ENCODE measurements at places on chromosomes 1 and 21.

DNA sequence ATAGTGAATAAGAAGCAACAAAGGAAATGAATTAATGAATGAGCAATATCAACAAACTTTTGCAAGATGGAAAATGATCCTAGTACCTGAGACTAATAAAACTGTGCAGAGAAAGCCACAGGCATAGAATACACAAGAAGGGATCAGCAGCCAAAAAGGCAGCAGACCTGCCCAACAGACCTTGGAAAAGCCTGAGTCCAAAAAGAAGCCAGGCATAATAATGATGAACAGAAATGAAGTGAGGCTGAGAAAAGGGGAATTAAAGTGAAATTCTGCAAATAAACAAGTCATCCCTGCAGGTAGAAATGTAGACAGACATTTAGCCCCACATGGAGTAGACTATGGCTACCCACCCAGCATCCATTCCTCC is 10.3 kb upstream of the PHTF1 start:
- no peak for DNase-seq

DNA sequence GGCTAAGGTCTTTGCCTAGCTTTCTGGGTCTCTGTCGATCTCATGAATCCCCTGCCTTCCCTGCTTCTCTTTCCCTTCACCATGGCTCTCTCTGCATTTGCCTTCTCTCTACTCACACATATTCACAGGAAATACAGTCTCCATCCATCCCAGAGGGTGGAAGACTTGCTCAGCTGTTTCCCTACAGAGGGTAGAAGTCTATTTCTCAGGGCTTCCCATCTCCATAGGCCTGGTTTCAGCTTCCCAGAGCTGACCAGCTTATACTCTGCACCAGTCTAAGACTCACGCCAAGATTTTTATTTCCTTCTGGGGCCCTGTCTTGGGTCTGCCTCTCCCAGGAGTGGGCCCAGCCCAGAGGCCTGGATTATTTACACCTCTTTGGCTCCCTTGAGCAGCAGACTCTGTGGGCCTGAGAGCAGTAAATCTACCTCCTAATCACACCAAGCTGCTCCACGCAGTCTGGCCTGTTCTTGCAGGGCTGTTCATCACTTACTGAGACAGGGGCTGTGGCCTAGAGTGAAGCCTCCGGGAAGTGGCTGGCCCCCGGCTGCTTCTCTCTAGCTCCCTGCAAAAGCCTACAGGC is 102.5 kb downstream of the PLXNA2 start:
- DNase-seq, result no peak

- DNase-seq, result no peak
Observed at GRCh38 chr1:18927082-18927653, 24.8 kb upstream of the ALDH4A1 start.

DNA sequence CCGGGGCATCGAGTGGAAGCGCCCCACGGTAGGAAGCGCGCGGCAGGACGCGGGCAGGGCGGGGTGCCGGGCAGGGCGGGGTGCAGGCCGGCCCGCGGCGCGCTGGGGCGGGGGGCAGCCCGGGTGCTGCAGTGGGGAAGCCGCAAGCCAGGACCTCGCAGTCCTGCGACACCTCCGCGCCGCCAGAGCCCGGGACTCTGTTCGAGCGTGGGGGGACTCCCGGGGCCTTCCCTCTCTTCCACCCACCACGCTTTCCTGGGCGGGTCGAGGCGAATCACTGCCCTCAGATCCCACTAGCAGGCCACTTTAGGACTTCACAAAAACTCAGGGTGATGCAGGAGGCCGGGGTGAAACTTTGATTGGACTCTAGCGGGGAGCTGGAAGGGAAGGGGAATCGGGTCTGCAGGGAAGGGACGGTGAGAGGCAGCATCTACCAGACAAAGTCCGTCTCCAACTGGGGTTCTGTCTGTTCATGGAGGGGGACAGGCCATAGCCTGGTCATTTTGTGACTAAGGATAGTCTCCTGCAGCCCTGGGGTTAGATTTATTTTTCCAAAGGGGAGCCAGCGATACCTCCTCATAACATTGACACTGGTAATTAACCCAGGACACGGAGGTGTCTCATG is 623 bp downstream of the CAPN2 start:
- no peak for DNase-seq

GRCh38 chr1:219790834-219791615 is 137.3 kb downstream of the SLC30A10 start:
- no peak for DNase-seq

DNA sequence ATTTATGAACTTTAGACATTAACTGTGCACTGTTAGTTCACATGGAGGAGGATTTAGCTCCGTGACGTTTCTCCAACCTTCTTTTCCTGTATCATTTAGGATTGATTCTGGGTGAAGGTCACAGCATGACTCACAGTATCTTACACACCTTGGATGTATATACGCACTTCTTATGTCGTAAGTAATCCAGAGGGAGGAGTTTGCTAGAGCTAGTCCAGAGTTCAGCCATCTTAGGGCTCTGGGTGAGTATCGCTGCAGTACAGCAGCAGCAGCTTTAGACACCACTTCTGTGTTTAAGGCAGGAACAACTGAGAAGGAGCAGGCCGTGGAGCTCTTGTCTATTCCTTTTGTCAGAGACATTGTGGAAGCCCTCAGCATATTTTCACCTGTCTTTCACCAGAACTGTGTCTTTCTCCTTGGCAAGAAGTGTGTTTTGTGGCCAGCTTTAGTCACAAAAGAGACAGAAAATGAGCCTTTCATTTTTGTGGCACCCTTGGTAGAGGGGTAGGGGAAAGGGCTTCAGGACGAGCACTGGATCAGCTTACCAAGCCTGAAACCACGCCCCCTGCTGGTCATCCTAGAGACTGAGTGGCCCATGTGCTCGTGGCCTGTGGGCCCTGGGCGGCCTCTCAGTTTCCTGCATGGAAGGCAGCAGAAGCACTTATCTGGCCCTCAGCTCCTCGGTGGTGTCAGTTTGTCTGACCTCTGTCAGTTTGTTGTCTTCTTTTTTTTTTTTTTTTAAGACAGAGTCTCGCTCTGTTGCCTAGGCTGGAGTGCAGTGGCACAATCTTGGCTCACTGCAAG is 64.0 kb downstream of the ADARB1 start:
- DNase-seq, result no peak

DNA sequence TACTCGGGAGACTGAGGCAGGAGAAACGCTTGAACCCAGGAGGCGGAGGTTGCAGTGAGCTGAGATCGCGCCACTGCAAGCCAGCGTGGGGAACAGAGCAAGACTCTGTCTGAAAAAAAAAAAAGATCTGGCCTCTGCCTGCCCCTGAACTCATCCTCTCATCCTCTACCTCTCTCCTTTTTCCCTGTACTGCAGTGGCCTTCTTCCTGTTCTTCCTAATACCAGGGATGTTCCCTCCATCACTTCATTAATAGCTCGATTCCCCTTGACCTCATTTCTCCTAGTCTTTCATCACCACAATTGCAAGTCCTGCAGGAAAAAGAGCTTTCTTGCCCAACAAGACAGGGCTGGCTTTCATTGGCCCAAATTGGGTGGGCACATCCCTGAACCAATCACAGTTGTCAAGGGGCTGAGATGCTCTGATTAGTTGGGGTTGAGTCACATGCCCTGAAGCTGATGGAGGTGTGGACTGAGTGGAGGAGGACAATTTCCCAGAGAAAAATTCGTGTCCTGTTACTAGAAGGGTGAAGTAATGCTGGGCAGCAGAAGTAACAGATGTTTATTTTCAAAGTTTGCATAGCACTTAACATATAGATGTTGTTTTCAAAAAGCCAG is 86.8 kb upstream of the PUM1 start:
- DNase-seq, result peak; percentile 84

DNA sequence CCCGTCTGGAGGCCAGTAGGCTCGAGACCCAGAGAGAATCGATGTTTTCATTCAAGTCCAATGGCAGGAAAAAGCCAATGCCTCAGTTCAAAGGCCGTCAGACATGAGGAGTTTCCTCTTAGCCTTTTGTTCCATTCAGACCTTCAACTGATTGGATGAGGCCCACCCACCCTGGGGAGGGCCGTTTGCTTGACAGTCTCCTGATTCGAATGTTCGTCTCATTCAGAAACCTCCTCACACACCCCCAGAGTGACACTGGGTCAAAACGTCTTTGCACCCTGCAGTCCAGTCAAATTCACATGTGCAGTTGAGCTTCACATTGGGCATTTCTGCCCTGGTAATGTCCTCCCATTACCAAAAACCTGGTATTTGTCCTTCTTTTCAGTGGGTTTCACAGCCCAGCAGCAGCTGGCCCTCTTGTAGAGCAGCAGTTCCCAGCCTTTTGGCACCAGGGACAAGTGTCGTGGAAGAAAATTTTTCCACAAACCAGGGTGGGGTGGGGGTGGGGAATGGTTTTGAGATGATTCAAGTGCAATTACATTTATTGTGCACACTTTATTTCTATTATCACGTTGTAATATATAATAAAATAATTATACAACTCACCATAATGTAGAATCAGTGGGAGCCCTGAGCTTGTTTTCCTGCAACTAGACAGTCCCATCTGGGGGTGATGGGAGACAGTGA is 40.1 kb downstream of the RSPH1 start:
- no peak for DNase-seq

GRCh38 chr21:27112186-27112585 is 145.3 kb upstream of the ADAMTS5 start:
- DNase-seq, result no peak

- no peak for DNase-seq
Observed at GRCh38 chr1:237041795-237042525, at the start of gene RYR2. Gene RYR2, plus strand, starts transcription at chr1:237042184. Its CDS starts 338 bp downstream, at chr1:237042522.

- DNase-seq, result no peak
Observed at GRCh38 chr1:148160048-148160342, 7.9 kb upstream of the NBPF11 start.

GRCh38 chr1:108059945-108060344 is 95.0 kb upstream of the VAV3 start:
- no peak for DNase-seq

- no peak for DNase-seq
Observed at GRCh38 chr1:198054510-198054909, 102.3 kb upstream of the NEK7 start.

GRCh38 chr1:178371933-178372388 is 124.8 kb downstream of the CLEC20A start:
- DNase-seq, result no peak

DNA sequence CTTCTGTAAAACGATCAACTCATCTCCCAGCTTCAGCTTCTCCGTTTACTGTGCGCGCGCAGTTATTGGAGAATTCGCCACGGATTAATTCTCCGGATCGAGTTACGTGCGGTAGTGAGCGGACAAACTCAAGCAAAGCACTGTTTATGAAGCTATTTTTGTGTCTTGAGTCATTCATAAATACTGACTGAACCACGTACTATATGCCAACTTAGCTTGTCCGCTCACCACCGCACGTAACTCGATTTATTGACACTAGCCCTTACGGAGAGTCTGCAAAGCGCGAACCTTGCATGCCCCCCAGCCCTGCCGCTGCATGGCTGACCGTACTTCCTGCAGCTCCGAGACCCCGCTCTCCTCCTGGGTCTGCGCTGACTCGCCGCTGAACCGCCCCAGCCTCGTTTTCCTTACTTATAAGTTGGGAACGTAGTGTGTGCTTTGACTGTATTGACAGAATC is 773 bp downstream of the CHD1L start:
- peak; percentile 64 for DNase-seq

GRCh38 chr1:151916726-151917370 is 7.5 kb upstream of the THEM4 start:
- DNase-seq, result no peak

DNA sequence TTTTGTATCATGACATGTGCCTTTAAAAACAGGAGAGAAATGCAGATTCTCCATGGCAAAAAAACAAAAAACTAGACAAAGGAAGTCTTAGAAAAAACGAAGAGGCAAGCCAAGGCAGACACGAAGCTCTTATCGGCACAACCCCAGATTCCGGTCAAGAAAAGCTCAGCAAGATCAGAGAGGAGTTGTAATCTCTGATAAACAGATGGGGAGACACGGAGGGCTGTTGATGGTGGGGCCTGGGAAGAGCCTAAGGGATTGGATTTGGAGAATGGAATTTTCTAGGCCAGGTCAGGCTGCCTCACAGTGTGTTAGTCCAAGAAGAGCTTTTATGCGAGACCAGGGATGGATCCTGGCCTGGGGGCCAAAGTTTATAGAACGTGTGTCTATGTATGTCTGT is 96.2 kb upstream of the AKT3 start:
- no peak for DNase-seq

DNA sequence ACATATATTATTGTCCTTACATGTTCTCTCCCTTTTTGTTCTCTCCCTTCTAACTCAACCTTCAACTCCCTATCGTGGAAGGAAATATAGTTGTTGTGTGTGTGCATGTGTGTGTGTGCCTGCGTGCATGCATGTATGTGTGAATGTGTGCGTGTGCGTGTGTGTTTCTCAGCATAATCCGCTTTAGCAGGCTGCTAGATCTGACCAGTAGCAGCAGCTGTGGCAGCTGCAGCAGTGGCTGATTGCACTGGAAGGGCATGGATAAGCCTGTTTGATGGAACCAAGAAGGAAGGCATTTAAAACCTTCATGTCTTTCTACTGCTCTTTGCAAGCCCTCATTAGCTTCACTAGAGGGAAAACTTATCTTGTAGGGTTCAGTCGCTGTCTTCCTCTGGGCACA is 65.6 kb upstream of the IRF2BP2 start:
- DNase-seq, result no peak

DNA sequence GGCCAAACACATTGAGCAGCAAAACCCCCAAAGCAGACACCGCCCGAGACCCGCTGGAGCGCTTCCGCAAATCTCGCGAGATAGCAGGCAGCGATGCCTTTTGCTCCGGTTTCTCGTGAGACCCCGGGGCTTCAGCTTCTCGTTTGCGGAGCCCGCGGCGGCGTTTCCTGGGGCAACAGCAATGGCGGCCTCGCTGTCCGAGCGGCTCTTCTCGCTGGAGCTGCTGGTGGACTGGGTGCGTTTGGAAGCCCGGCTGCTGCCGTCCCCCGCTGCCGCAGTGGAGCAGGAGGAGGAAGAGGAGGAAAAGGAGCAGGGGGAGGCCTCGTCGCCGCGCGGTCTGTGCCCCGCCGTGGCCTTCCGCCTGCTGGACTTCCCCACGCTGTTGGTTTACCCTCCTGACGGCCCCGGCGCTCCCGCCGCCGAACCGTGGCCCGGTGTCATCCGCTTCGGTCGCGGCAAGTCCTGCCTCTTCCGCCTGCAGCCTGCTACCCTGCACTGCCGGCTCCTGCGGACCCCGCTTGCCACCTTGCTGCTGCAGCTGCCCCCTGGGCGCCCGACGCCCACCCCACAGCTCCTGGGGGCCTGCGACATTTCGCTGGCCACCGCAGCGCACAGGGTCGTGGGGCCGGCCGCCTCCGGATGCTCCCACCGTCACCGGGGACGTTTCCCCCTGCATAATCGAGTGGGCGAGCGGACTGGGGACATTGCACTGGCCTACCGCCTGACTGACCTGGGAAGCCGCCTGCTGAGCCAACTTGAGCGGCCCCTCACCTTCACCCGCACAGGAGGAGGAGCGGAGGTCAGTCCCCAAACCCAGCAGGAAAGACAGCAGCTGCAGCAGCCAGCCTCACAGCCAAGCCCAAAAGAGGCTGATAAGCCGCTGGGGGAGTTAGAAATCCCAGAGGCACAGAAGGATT is at the start of gene MAP10:
Gene MAP10, plus strand, starts transcription at position 148 of the 917 bp plus-strand sequence. Its CDS starts 34 bp downstream, at position 182.
- no peak for DNase-seq

GRCh38 chr1:207959910-207960309 is 49.0 kb upstream of the CD34 start:
- no peak for DNase-seq

- no peak for DNase-seq
Observed at GRCh38 chr1:29749024-29749945, 513.0 kb downstream of the PTPRU start.

GRCh38 chr1:226602186-226603021 is 53.8 kb downstream of the STUM start:
- peak; percentile 76 for DNase-seq

- DNase-seq, result no peak
Observed at GRCh38 chr21:41065539-41065938, 102.4 kb upstream of the BACE2 start.
